ENCODE measurements at places on chromosomes 1 and 21.

GRCh38 chr1:90809093-90809492, 92.0 kb upstream of the BARHL2 start:
- DNase-seq = no peak

DNA sequence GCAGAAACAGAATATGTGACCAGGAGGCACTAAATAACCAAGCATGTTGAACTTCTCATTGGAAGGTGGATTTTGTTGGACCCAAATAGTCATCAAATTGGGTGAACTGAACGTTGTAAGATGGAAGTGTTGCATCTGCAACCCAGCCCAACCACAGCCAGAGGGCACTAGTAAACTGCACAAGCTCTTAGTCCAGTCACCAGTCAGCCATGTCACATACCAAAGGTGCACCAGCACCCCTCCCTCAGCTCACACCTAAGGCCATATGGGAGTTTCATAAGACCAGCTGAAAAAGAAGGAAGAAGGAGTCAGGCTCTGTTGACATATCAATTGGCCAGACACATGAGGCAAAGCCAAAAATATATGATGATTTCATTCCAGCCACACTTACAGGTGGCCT, 481.7 kb upstream of the NR5A2 start:
- no peak for DNase-seq

GRCh38 chr1:12614402-12615158, 3.4 kb downstream of the DHRS3 start:
- DNase-seq = no peak

DNA sequence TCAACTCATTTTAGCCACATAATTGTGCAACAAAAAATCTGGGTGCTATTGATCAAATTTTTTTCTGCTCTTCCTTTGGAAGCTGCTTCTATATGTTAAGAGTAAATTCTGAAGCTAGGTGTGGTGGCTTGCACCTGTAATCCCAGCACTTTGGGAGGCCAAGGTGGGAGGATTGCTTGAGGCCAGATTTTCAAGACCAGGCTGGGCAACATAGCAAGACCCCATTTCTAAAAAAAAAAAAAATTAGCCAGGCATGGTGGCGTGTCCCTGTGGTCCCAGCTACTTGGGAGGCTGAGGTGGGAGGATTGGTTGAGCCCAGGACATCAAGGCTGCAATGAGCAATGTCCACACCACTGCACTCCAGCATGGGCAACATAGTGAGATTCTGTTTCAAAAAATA, 24.3 kb upstream of the RSBN1 start:
- DNase-seq = no peak

DNA sequence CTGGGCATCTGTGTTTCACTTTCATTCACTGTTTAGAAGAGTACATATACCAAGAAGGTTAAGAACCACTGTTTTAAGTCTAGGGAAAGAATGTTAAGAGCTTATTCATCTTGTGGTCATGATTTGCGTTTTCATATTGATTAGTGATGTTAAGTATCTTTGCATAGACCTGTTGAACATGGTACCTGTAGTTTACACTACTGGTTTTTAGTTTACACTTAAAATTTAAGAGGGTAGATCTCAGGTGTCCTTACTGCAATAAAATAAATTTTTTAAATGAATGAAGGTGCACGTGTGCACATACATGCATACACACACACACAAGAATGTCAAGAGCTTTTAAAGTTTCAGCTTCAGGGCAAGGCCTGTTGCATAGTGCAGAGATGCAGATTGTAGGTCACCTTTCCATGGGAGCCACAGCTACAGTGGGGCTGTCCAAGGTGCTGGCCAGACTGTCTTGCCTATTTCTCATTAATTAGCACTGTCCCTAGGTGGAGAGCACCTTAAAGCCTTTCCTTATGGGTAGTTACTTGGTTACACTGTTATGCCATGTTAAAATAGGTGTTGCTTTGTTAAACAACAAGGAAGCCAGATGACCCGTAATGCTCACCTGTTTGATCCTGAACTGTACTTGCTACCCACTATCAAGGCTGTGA, 543.0 kb upstream of the DAB1 start:
- peak; percentile 8 for DNase-seq

DNA sequence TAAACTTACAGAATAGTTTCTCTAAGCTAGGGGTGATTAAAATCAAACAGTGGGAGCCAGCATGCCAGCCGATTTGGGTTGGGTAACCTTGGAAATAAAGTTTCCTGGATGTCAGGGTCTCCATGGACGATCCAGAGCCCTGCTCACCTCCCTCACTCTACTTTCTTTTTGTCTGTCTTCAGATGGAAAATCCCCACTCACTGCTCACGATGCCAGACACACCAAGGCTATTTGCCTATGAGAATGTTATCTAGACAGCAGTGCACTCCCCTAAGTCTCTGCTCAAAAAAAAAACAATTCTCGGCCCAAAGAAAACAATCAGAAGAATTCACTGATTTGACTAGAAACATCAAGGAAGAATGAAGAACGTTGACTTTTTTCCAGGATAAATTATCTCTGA, 13.9 kb downstream of the SLAMF7 start:
- DNase-seq = no peak
